ENCODE measurements at places on chromosomes 2 and 18.

DNA sequence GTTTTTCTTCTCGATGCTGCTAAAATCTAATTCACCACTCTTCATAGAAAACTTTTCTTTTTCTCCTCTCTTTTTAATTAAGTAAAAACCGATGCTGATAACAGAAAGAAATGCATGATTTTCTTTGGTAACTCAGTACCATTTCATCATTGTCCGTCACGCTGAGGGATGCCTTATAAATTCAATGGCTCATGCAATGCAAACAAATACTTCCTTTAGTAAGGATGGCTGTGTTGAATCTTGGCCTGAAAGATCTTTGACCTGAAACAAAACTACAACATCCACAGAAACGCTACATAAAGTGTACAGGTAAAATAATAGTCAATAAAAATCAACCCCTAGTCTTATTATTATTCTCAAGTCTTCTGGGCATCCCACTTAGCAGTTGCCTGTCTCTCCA lies 261.4 kb downstream of the SLC8A1 start:
- no peak for DNase-seq

DNA sequence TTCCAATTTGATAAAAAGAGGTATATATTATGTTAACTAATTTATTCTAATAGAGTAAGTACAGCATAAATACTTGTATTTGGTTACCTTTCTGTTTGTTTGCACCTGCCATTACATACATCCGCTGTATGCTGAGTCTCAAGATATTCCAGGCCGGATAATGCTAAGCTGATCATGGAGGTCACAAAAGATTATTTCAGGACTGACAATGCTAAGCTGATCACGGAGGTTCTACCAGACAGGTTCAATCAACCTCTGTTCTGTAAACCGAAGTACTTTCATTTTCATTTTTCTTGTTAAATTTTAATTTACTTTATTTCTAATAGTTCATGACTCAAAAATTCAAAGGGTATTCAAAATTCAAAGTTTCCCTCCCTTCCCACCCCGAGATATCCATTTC lies 31.1 kb downstream of the PNO1 start:
- no peak for DNase-seq

GRCh38 chr2:130768191-130768855 lies 13.0 kb downstream of the AMER3 start:
- no peak for DNase-seq

GRCh38 chr2:104415284-104415683 lies 438.6 kb upstream of the POU3F3 start:
- DNase-seq = no peak

DNA sequence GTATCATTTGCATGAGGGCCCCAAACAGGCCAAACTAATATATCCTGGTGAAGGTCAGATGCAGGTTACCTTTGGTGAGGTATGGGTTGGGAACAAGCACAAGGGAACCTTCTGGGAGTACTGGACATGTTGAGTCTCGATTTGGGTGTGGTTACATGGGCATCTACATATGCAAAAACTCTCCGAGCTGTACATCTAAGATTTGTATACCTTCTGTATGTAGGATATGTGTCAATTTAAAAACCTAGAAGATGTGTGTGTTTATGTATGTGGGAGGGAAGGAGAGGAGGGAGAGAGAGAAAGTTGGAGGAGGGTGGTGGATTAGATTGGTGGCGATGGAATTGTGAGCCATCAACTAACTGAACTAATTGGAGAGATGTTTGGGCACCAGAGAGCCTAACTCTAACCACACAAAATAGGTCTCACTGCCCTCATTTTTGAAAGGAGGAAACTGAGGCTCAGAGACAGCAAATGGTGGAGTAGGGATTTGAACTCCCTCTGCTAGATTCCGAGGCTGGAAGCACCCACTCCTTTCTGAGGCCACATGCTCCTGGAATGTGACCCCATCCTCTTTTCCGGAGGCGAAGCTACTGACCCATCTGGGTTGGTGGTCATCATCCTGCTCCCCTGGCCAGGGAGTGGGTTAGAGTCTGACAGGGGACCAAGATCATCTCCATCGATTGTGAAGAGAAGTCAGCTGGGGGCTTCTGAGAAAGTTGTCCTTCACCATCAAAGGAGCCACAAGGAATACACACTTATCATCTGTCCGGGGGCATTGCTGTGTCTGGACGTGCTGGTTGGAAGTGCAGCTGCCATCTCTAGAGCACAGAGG lies 107.3 kb upstream of the MYCN start:
- DNase-seq = no peak

- no peak for DNase-seq
Measured at GRCh38 chr2:158963071-158963470, 5.4 kb upstream of the TANC1 start.

GRCh38 chr2:45871025-45871424 lies 219.6 kb downstream of the PRKCE start:
- no peak for DNase-seq

DNA sequence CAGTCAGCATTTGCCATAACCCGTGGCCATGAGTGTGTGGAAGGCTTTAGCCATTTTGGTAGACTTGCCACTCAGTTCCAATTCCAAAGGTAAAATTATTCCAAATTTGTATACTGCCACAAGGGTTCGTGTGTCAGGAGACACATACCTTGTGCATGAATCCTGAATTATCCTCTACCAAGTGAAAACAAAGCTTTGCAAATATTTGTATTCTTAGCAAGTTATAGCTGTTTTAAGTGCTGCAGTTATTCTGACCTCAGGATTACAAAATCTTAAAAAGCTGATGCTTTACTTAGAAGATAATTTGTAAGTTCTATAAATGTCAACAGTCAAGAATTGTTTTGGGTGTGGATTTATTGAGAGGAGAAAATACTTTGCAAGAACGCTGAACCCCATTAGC lies 100.6 kb downstream of the ANTXR1 start:
- DNase-seq = no peak

DNA sequence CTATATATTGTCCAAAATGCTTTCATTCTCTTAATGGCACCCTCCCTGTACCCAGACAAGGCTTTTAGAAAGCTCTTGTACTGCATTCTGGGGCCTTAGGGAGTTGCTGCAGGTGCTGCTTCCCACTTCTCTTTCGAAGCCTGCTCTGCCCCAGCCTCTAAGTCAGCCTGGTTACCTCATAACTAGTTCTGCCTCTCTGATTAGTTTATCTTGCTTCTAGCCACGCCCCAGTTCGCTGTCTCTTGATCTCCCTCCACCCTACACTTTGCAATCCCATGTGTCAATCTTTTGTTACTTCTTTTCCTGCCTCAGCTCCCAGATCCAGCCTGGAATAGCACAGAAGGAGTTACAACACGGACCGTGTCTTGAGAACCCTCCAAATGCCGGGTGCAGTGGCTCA lies 13.8 kb upstream of the NCOA1 start:
- DNase-seq = no peak

DNA sequence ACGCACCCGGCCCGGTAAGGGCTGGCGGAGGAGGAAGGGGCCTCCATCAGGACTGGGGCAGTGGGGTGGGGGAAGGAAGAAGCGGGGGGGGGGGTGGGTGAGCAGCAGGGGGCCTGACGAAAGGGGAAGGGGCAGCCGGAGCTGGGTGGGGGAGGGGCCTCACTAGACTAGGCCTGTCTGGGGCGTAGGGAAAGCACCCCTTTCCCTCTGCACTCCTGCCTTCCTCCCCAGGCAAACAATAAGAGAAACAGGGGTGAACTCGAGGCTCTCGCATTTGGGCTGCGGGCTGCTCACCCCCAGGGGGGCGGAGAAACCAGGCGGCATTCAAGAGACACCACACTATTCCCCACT lies 82.7 kb upstream of the POMC start:
- DNase-seq = no peak

- DNase-seq = no peak
Measured at GRCh38 chr2:237841051-237841450, 18.4 kb upstream of the RAMP1 start.

DNA sequence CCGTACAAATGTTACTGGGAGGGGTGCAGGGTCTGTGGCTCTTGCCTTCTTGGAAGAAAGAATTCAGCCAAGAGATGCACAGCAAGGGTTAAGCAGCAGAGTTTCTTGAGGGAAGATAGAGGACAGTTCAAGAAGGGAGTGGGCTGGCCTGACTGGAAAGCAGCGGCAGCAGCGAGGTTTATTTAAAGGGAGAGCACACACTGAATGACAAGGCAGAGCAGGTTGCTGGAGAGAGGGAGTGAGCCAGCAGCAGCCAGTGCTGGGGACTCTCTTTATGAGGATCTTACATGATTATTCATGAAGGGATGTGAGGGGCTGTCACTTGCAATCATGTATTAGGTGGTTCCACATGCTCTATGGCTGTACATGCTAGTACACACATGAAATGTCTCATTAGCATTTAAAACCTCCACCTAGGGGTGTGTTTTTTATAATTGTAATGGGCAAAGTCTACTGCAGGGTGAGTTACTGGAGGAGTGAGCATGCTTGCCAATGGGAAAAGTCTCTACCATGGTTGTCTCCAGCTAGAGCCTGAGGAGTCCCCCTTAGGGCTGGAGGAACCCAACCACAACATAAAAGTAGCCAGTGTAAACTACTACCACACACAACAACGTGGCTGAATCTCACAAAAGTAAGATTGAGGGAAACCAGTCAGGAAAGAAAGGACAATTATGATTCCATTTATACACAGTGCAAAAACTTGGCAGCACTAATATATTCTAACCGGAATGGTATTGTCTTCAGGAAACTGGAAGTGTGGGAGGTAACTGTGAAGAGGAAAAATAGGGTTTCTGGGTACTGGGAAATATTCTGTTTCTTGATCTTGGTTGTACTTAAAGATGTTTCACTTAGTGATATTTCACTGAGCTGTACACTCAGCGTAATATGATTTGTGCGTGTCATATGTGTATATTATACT lies 87.6 kb upstream of the FAM110C start:
- DNase-seq = no peak

DNA sequence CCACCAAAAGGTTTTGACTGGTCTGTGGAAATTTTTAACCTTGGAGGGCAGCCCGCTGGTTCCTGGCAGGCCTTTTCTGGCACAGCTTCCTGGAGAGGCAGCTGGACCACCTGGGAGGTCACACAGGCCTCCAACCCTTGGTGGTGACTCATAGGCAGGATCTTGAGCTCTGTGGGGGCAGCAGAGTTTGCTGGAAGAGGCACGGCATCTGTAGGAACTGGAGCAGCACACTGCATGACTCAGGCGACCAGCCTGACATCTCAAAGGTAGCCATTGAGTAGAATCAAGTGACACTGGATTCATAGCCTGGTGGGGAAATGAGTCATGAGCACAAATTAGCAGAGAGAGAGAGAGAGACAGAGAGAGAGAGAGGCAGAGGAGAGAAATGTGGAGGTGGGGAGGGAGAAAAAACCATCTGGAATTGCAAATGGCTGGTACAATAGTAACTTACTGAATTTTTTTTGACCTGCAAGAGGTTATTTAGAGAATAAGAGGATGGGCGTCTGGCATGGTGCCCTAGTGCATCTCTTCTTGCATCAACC lies 57.4 kb downstream of the TRPM8 start:
- peak; percentile 11 for DNase-seq

- no peak for DNase-seq
Measured at GRCh38 chr2:162965191-162965590, 126.6 kb upstream of the KCNH7 start.

- DNase-seq = no peak
Measured at GRCh38 chr18:68181956-68182355, 533.0 kb downstream of the TMX3 start.

GRCh38 chr2:168635065-168635577 lies 167.3 kb upstream of the NOSTRIN start:
- no peak for DNase-seq

- peak; percentile 18 for DNase-seq
Measured at GRCh38 chr2:162261032-162261945, 18.0 kb upstream of the FAP start.

GRCh38 chr18:4986066-4986465 lies 211.0 kb downstream of the AKAIN1 start:
- DNase-seq = no peak

DNA sequence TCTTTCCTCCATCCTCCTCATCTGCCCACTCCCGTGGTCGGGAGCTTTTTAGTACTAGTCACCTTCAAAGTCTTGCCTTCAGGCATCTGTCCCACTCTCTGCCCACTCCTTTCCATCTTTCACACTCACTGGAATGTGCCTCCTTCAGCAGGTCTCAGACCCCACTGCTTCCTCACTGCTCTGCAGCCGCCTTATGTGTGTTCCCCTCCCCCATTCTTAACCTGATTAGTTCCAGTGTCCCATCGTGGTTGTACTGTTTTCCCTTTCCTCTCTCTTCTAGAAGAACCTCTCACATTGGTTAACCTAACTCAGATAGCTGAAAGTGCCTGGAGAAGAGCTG lies 3.0 kb downstream of the ARMC9 start:
- DNase-seq = no peak

DNA sequence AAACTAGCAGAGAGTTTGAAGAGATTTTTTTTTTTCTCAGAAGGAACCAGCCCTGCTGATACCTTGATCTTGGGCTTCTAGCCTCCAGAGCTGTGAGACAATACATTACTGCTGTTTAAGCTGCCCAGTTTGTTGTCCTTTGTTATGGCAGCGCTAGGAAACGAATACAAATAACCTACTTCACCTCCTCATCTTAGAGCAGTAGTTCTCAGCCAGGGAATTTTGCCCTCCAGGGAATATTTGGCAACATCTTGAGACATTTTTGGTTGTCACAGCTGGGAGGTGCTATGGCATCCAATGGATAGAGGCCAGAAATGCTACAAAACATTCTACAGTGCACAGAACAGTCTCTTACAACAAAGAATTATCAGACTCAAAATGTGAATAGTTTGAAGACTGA lies 43.9 kb upstream of the BCL11A start:
- DNase-seq = no peak

DNA sequence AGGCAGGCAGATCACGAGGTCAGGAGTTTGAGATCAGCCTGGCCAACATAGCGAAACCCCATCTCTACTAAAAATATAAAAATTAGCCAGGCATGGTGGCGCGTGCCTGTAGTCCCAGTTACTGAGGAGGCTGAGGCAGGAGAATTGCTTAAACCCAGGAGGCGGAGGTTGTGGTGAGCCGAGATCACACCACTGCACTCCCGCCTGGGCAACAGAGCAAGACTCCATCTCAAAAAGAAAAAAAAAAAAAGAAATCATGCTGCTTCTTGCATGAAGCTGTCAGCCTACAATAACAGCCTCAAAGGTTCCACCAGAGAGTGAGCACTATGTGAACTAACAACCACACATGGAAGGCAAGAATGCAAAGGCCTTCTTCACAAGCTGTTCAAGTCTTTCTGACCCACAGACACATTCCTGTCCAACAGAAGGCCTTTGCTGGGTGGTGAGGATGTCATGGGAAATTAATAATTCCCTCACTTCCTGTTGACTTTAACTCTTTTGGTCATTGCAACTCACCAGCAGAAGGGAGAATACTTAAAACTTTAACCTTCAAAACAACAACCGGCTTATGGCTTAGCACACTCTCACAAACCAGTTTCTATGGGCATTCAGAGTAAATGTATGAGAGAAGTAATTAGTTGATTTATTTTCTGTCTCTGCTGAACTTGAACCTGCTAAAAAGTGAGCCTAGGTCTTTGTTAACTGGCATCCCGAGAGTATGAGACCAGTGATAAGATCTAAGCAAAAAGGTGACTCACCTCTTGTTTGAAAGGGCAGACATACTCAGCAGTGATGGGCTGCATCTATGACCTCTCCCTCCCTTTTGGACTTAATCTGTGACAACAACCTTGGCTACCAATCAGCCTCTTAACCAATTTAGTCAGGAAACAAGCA lies 11.8 kb downstream of the PLEKHM3 start:
- DNase-seq = peak; percentile 12

GRCh38 chr18:4101009-4101408 lies 354.1 kb downstream of the DLGAP1 start:
- DNase-seq = no peak
